ENCODE measurements at places on chromosomes 1 and 21. TPM values are rescaled to one million over a fixed set of nuclear protein-coding genes. Genes with fewer than 3 reads are reported as not detected.

Gene IVL
- 1.1 TPM for total RNA-seq

DNA sequence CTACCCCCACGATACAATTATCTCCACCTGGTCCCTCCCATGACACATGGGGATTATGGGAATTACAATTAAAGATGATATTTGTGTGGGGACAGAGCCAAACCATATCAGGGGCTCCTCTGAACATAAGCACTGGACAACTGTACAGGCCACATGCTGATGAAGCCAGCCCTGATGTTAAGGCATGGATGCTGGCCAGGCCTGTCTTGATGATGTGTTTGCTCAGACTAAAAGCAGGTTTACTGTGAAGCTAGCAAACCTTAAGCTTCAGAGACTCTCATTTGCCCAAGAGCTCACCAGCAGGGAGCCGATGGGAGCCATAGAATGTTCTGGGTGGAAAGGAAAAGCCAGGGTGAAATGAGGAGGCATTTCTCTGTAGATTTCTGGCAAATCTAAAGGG, 135.3 kb upstream of the KCNK1 start:
- no peak for ATAC-seq

Gene OVAAL
- total RNA-seq = not detected

Gene COL6A1
- total RNA-seq = 1,231 TPM

Gene LRRIQ3
- 0.16 TPM for total RNA-seq

Gene PLA2G2A
- total RNA-seq = 98.6 TPM

GRCh38 chr1:157958263-157958662, 35.2 kb upstream of the KIRREL1 start:
- ATAC-seq = no peak

DNA sequence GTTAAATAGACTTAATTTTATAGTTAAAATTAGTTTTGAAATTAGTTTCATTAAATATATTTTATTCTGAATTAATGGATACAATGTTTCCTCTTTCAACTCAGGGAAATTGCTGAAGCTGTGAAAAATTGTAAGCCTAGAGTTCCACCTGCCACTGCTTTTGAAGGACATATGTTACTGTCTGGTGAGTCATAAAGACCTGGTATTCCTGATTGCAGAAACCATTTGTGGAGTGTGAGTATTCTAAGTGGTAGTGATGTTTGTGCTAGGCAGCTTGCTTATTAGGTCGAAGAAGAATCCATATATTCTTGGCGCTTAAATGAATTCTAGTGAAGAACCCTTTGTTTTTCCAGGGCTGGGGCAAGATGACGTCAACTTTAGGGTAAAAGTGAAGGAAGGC, 34.0 kb downstream of the MTR start:
- ATAC-seq = no peak

GRCh38 chr1:111956155-111956771, 33.2 kb downstream of the KCND3 start:
- ATAC-seq = no peak

Gene LCE3E
- total RNA-seq = not detected
